ENCODE measurements at places on chromosomes 4 and X.

DNA sequence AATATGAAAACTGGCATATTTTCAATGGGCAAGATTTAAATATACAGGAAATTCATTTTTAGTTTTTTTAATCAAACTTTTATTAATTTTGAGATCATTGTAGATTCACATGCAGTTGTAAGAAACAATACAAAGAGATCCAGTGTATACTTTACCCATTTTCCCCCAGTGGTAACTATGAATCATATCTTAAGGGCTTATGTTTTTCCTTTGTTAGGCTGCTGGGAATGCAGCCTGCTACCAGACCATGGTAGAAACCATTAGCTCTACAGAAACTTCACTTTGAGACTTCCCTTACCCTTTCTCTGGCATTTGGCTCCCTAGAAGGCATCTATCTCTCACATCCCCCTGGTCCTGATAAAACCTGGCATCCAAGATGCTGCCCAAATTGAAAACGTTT lies 147.6 kb upstream of the EOLA2 start:
- no peak for DNase-seq

DNA sequence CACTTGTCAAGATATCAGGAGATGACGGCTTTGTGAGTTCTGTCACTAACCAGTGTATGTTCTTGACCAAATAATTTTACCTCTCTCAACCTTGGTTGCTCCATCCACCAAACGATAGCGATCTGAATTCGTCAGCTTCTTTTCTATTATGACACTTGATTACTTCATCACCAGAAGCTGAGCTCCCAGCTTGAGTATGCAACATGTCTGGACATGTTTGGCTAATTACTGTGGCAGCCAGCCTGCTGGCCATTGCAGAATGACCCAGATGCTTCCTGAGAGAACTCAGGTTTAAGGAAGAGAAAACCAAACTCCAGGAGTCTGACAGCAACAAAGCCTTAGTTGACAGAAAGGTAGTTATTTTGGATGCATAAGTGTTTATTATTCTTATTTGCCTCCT lies 46.4 kb upstream of the PARM1 start:
- no peak for DNase-seq

DNA sequence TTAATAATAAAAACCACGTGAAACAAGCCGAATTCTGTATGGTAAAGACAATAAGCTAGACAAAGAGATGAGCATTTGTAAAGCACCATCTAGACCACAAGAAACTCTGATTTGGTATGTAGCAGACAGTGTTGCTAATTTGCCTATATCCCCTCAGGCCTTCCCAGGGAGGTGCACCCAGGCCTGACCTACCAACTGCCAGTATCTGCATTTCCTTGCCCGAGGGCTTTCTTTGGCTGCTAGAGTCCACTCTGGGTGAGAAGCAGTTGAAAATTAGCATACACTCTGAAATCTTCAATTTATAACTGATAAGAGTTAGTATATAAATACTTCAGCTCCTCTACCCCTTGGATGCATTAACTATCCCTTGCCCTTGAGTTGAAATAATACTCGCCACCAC lies 37.4 kb upstream of the IL1RAPL1 start:
- no peak for DNase-seq

DNA sequence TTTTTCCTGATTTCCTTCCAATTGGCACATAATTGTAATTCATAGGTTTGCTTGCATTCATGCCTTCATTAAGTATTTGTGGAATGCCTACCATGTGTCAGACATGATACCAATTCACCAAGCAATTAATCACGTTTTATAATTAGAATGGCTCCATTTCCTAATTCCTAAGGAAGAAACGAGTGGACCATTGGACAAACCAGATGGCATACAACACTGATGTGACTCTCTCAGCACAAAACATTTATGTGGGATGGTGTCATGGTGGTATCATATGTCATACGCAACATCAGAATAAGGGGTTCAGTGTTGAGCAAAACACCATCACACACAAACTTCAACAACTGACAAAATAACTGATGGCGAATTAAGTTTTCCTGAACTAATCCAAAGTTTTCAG lies 502.8 kb downstream of the DMD start:
- DNase-seq, result no peak

DNA sequence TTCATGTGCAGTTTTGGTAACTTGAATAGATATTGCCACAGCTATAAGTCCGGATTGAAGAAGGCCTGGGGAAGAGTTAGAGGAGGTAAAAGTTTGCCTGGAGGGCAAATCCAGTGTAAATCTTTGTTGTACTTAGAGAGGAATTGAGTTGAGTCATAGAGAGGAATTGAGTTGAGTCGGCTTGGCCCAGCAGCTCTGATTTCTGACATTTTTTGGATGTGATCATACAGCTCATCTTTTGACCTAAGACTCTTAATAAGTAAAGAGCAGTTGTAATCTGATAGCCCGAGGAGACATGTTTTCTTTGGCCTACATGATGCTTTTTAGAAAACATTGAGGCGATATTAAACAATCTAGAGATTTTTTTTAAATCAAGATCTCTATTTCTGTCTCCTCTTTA lies 3.9 kb downstream of the KIT start:
- DNase-seq, result no peak

GRCh38 chrX:85882601-85883000 lies 164.8 kb downstream of the CHM start:
- DNase-seq, result no peak

DNA sequence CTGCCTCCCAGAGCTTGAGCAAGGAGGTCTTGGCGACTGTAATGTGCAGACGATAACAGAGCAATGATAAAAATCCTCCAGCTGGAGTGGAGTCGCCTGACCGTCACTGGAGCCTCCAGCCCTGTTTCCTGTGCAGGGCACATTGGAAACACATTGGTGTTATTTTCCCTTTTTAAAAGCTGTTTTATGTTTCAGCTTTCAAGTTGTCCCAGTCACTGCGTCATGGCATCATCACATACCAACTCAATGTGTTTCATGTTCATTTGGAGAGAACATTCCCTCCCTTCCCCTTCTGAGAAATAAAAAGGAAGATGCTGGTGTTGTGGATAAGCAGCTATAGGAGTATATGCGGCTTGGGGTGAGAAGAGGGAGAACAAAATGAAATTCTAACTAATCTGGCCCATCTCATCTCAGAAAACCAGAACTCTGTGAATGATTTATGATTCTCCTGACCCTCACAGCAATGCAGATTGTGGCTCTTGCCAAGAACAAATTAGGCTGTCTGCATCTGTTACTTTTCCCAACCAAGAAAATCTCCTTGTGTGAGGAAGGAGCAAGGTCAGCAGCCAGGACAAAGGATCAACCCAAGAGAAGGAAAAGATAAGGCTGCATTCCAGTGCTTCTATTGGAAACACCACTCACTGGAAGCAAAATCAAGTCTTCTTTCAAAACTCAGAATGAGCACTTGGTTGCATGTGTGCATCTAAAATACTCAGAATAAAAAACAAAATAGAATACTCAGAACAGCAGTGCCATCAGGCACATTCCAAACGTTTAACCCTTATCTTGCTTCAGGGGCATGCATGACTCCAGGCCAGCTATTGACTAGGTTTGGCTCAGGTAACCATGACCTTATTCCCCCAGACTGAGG lies 134.4 kb downstream of the RASL11B start:
- DNase-seq, result no peak

DNA sequence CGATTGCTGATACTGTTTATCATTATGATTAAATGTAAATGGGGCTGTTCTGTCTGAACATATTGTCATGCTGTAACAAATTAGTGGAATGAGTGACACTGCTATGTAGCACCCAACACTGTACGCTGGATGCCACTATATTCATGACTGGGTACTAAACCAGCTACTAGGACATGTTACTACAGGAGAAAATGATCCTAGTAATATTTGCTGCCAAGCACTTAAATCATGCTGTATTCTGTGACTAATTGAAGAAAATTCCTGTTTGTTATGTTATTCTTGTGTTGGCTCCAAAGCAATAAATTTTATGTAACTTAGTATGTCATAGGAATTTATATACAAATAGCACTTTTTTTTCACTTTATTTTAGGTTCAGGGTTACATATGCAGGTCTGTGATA lies 804.2 kb downstream of the CENPC start:
- DNase-seq, result no peak

- no peak for DNase-seq
These were observed 91.9 kb upstream of the BCOR start for GRCh38 chrX:40189637-40190036.

Data from hippocampal formation (tissue), 2 donors.